Endothelial cell of coronary artery (primary cell): ENCODE measurements at places on chromosomes 5 and 9. TPM values are rescaled to one million over a fixed set of nuclear protein-coding genes. Genes with fewer than 3 reads are reported as not detected.

The NMUR2 gene
- not detected in 2 replicates for total RNA-seq

The MARVELD2 gene
- total RNA-seq = 1.7 and 2.1 TPM in 2 replicates

The KCNIP1 gene
- not detected in 2 replicates for total RNA-seq

The CENPP gene
- 2.0 and 4.1 TPM in 2 replicates for total RNA-seq

The TSSK1B gene
- total RNA-seq = 0.09 TPM in 1 of 2 replicates, not detected in the other

The RASGRF2 gene
- 12.4 and 13.6 TPM in 2 replicates for total RNA-seq

The SLC1A1 gene
- total RNA-seq = 12.2 and 17.0 TPM in 2 replicates

The QRFP gene
- total RNA-seq = not detected in 2 replicates

The STOML2 gene
- 175 and 219 TPM in 2 replicates for total RNA-seq

The C5orf52 gene
- total RNA-seq = not detected in 2 replicates

The TMEM215 gene
- total RNA-seq = not detected in 2 replicates

The SMIM32 gene
- total RNA-seq = not detected in 2 replicates

The IGIP gene
- total RNA-seq = 3.7 and 7.9 TPM in 2 replicates

The CATSPER3 gene
- 0.09 and 0.19 TPM in 2 replicates for total RNA-seq

The ADCY2 gene
- total RNA-seq = not detected in 2 replicates

The OR1J2 gene
- total RNA-seq = not detected in 2 replicates

The PCDHB12 gene
- total RNA-seq = 0.47 and 0.54 TPM in 2 replicates

The BARHL1 gene
- total RNA-seq = not detected in 2 replicates

The PPP2R2B gene
- total RNA-seq = not detected in 2 replicates

The SVEP1 gene
- under 0.01 and 0.66 TPM in 2 replicates for total RNA-seq

The TMC1 gene
- total RNA-seq = 2.1 and 5.8 TPM in 2 replicates

The LECT2 gene
- total RNA-seq = not detected in 2 replicates

The INSL6 gene
- not detected in 2 replicates for total RNA-seq

The PALM2AKAP2 gene
- total RNA-seq = 0.09 TPM in 2 replicates

The NIM1K gene
- total RNA-seq = 0.09 TPM in 1 of 2 replicates, not detected in the other

The OR1L1 gene
- not detected in 2 replicates for total RNA-seq

The FOXI1 gene
- total RNA-seq = under 0.01 TPM in 1 of 2 replicates, not detected in the other

The FAM174A gene
- total RNA-seq = 17.8 and 26.4 TPM in 2 replicates

The C5orf34 gene
- 3.1 and 3.6 TPM in 2 replicates for total RNA-seq

The HBEGF gene
- 17.5 and 21.1 TPM in 2 replicates for total RNA-seq

The KLHL3 gene
- 12.3 and 13.2 TPM in 2 replicates for total RNA-seq

The MLANA gene
- not detected in 2 replicates for total RNA-seq

The SV2C gene
- total RNA-seq = not detected in 2 replicates

The CHD1 gene
- 64.0 and 69.0 TPM in 2 replicates for total RNA-seq

The OR1N2 gene
- total RNA-seq = not detected in 2 replicates

The NUTM2G gene
- total RNA-seq = not detected in 2 replicates

The MARCHF11 gene
- not detected in 2 replicates for total RNA-seq

The ADRB2 gene
- total RNA-seq = 3.1 and 3.2 TPM in 2 replicates

The TXNDC8 gene
- total RNA-seq = not detected in 2 replicates

The INSYN2B gene
- 5.3 and 10.8 TPM in 2 replicates for total RNA-seq

The FAM170A gene
- total RNA-seq = not detected in 2 replicates

The PCDHGB6 gene
- 1.7 and 2.7 TPM in 2 replicates for total RNA-seq

The RGMB gene
- 17.4 and 32.1 TPM in 2 replicates for total RNA-seq

The MEF2C gene
- 46.9 and 62.7 TPM in 2 replicates for total RNA-seq

The SLC34A3 gene
- not detected in 2 replicates for total RNA-seq
